T-helper 9 cell (primary cell): ENCODE measurements at places on chromosomes 5 and 9.

DNA sequence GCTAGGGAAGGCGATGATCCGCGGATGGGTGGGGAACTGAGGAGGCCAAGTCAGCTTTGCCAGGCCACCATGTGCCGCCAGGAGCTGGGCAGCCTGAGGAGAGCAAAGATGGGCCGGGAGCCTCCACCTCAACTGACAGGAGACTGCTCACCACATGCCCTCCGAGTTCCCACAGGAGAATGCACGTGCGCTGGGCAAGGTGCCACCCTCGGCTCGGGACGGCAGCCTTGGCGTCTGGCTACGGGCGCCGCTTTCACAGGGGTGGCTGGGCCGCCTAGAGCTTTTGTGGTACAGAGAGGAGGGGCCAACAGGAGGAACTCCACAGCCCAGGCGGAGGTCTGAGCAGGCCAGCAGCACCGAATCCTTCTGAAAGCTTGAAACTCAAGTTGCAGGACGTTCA is 5.3 kb upstream of the TBC1D9B start:
- DNase-seq: no peak

DNA sequence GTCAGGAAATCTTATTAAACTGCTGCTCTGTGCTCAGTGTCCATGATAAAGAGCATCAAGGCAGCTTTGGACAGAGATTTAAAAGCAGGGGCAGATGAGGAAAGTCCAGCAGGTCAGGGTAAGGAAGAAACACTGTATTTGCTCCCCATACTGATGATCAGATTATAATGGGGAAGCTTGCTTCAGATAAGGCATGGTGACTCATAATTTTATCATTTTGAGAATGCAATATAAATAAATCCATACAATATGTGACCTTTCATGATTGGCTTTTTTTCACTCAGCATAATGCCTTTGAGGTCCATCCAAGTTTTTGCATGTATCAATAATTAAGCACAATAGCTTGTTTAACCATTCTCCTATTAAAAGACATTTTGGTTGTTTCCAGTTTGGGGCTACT is 48.1 kb upstream of the LHFPL2 start:
- no peak for DNase-seq

DNA sequence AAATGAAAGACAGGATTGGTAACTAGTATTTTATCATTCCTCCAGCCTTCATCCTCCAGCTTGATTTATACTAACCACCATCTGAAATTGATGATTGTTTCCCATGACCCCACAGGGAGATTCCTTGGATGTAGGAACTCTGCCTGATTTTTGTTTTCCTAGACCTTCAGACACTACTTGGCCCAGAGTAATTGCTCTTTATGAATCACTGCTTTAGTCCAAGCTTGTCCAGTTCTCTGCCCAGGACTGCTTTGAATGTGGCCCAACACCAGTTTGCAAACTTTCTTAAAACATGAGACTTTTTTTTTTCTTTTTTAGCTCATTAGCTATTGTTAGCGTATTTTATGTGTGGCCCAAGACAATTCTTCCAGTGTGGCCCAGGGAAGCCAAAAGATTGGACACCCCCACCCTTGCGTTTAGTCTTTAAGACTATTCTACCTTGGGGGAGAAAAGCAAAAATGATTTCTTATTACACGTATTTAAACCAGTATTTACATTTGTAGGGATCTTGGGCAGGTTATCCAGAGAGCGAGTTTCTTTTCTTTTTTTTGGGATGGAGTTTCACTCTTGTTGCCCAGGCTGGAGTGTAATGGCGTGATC is 18.4 kb downstream of the BASP1 start:
- no peak for DNase-seq

- no peak for DNase-seq
Measured at GRCh38 chr5:94501365-94501764, 117.0 kb downstream of the KIAA0825 start.

- DNase-seq: no peak
Measured at GRCh38 chr5:165477546-165477945, 1972.1 kb downstream of the MAT2B start.

- no peak for DNase-seq
Measured at GRCh38 chr5:179805529-179806249, 977 bp downstream of the MGAT4B start.

- no peak for DNase-seq
Measured at GRCh38 chr5:179124853-179125788, 64.9 kb downstream of the ZNF354C start.

DNA sequence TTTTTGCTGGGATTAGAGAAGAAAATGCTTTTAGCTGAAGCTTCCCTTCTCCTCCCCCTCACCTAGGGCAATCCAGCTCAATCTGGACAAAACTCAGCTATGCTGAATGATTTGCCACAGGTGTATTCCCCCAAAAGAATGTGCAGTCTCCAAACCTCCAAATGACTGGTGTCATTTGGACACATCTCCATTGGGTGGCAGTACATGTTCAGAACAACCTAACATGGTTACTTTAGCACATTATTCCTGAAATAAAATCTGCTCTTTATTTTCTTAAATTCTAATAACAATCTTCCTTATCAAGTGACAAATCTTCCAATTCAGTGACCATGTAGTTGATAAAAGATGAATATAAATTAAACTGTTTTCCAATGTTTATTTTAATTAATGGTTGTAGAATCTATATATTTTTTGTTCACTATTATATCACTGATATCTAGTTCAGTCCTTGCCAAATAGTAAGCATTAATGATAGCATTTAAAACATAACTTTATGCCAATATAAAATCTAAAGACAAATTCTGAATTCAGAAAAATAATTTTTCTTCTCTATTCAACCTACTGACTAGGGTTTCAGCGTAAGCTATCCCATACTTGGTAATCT is 61.3 kb upstream of the MOCS2 start:
- no peak for DNase-seq

DNA sequence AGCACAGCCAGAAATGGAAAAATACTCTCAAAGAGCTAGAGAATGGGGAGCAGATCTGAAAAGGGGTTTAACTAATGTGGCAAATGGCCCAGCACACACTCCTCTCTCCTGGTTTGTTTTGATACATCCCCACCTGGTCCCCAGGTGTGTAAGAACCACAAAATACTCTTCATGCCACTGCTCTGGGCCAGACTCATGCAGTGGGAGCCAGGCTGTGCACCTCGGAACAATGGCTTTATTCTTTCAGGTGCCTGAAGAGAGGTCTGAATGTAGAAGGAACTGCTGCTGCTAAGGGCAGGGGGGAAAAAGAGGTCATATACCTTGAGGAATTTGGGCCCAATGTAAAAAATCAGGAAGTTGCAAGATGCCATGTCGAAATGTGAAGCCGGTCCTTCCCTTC is 123.9 kb upstream of the ADAMTSL1 start:
- DNase-seq: no peak

- DNase-seq: no peak
Measured at GRCh38 chr9:16364347-16364746, 506.1 kb downstream of the BNC2 start.

GRCh38 chr9:32899181-32899580 is 102.2 kb downstream of the APTX start:
- DNase-seq: no peak

DNA sequence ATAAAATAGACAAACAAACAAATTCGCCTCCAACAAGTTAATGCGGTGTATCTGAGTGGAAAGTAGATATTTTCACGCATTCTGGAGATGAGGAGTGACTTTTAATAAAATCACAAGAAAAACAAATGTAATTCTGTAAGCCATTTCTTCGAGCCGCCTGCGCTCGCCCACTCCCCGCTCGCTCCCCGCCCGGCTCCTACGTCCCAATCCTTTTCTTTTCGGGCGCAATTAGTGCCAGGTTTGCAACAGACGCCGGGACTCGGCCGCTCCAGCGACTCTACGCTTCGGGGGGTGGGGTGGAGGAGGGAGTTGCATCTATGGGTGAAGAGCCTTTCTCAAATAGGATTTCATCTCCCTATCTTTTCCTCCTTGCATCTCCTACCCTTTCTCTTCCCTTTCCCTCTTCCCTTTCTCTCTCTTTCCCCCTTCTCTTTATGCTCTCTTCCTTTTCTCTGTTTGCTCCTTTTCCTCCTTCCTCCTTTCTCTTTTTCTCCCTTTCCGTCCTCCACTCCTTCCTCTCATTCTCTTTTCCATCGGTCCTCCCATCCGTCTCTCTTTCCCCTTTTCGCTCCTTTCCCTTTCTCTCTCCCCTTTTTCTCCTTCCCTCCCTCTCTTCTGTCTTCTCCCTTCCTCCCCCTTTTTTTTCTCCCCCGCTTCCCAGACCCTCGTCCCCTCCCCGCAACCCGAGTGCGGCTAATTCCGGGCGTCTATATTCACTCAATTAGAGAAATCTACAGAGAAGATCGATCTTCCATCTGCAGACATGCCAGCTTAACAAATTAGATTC is 6.1 kb upstream of the OTP start:
- DNase-seq: no peak

- DNase-seq: no peak
Measured at GRCh38 chr5:150124111-150124557, 31.5 kb downstream of the PDGFRB start.

- DNase-seq: no peak
Measured at GRCh38 chr9:91429501-91429900, 5.9 kb upstream of the NFIL3 start.

DNA sequence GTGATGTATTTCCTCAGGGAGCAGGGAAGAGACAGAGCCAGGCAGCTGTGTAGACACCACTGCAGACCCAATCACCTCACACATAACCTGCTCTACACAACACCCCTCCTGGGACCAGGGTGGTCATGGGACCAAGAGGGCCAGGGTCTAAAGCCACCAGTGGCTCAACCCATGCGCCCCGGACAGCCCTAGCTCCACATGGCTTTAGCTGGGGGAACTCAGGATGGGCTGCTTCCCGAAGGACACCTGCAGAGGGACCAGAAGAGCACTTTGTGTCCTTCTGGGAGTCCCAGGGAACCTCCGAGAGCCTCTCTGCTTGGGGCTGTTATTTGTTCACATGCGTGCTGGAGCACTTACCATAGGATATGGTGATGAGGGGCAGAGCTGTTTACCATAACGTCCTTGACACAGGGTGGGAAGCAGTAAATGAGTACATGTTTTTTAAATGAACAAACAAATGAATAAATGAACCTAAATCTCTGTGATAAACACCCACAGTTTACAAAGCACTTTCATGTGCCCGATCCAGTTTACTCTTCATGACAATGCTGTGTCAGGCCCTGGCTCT is 12.3 kb downstream of the SEPTIN8 start:
- DNase-seq: no peak

- no peak for DNase-seq
Measured at GRCh38 chr5:81247441-81247972, 14.4 kb downstream of the CKMT2 start.

DNA sequence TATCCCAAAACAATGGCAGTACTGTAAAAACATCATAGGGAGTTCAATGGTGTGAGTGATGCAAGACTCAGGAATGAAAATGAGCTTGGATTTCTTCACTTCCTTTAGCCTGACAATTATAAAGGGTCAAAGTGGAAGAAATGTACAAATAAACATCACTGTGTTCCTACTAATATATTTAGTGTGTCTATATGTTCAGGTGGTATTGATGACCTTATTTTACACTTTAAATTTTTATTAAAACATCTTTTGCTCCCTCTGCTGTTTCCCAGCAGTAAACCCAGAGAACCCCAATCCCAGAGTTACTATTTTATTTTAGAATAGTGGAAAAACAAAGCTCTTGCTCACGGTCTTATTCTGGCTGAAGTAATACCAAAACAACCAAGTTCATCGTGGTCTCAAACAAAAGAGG is 2.0 kb downstream of the LOX start:
- no peak for DNase-seq

DNA sequence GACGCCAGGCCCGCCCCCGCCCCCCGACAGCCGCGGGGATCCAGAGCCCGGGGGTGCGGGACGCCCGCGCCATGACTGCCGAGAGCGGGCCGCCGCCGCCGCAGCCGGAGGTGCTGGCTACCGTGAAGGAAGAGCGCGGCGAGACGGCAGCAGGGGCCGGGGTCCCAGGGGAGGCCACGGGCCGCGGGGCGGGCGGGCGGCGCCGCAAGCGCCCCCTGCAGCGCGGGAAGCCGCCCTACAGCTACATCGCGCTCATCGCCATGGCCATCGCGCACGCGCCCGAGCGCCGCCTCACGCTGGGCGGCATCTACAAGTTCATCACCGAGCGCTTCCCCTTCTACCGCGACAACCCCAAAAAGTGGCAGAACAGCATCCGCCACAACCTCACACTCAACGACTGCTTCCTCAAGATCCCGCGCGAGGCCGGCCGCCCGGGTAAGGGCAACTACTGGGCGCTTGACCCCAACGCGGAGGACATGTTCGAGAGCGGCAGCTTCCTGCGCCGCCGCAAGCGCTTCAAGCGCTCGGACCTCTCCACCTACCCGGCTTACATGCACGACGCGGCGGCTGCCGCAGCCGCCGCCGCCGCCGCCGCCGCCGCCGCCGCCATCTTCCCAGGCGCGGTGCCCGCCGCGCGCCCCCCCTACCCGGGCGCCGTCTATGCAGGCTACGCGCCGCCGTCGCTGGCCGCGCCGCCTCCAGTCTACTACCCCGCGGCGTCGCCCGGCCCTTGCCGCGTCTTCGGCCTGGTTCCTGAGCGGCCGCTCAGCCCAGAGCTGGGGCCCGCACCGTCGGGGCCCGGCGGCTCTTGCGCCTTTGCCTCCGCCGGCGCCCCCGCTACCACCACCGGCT is 1.0 kb downstream of the FOXE1 start:
- peak; percentile 27 for DNase-seq

GRCh38 chr5:161562446-161562845 is 15.9 kb upstream of the GABRB2 start:
- DNase-seq: no peak

- no peak for DNase-seq
Measured at GRCh38 chr9:96574455-96574854, 45.2 kb downstream of the CDC14B start.

GRCh38 chr9:76904661-76905457 is 1.1 kb downstream of the PRUNE2 start:
- no peak for DNase-seq

- DNase-seq: no peak
Measured at GRCh38 chr9:99399474-99399873, 177.4 kb downstream of the SEC61B start.

DNA sequence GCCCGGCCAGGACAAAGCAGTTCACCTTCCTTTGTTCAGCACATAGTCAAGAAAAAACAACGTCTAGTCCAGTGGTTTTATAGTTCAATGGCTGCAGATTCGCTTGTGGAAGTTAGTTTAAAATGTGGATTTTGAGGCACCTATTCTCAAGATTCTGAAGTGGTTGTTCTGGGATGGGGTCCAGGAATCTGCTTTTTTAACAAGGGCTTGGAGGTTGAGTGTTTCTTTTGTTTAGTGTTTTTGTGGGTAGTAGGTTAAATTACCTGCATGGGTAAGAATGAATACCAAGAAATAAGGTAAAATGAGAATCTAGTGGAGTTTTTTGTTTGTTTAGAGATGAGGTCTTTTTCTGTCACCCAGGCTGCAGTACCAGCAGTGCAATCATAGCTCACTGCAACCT is 28.4 kb upstream of the NADK2 start:
- DNase-seq: no peak
